Myocyte (in vitro differentiated cells): ENCODE measurements at places on chromosomes 16 and 17. TPM values are rescaled to one million over a fixed set of nuclear protein-coding genes. Genes with fewer than 3 reads are reported as not detected.

- DNase-seq = no peak
Observed at GRCh38 chr17:7775051-7775450, 57.5 kb downstream of the DNAH2 start.

DNA sequence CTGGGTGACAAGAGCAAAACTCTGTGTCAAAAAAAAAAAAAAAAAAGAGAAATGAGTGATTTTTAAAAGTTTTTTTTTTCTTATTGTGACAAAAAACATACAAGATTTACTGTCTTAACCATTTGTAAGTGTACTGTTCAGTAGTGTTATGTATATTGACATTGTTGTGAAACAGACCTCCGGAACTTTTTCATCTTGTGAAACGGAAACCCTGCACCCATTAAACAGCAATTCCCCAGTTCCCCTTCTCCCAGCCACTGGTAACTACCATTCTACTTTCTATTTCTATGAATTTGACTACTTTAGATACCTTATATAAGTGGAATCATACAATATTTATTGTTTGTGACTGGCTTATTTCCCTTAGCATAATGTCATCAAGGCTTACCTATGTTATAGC lies 18.7 kb downstream of the DUS2 start:
- no peak for DNase-seq

GRCh38 chr17:45155029-45155428 lies 6.6 kb upstream of the HEXIM2 start:
- DNase-seq = no peak

DNA sequence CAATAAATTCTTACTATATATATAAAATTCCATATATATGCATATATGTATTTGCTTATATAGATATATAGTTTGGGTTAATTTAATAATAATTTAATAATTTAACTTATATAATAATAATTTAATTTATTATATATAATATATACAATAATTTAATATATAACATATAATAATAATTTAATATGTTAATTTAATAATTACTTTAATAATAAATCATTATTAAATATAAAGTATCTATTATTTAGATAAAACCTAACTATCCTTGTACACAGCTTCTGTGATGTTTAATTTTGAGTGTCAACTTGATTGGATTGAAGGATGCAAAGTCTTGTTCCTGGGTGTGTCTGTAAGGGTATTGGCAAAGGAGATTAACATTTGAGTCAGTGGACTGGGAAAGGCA lies 40.6 kb upstream of the CDH13 start:
- no peak for DNase-seq

GRCh38 chr16:17743158-17743557 lies 272.4 kb upstream of the XYLT1 start:
- DNase-seq = no peak

- no peak for DNase-seq
Observed at GRCh38 chr17:31415004-31415454, 23.6 kb downstream of the RAB11FIP4 start.

GRCh38 chr17:82367724-82368524 lies 3.6 kb upstream of the UTS2R start:
- DNase-seq = peak; percentile 46

GRCh38 chr16:51971184-51971583 lies 575.8 kb downstream of the TOX3 start:
- DNase-seq = peak; percentile 62

DNA sequence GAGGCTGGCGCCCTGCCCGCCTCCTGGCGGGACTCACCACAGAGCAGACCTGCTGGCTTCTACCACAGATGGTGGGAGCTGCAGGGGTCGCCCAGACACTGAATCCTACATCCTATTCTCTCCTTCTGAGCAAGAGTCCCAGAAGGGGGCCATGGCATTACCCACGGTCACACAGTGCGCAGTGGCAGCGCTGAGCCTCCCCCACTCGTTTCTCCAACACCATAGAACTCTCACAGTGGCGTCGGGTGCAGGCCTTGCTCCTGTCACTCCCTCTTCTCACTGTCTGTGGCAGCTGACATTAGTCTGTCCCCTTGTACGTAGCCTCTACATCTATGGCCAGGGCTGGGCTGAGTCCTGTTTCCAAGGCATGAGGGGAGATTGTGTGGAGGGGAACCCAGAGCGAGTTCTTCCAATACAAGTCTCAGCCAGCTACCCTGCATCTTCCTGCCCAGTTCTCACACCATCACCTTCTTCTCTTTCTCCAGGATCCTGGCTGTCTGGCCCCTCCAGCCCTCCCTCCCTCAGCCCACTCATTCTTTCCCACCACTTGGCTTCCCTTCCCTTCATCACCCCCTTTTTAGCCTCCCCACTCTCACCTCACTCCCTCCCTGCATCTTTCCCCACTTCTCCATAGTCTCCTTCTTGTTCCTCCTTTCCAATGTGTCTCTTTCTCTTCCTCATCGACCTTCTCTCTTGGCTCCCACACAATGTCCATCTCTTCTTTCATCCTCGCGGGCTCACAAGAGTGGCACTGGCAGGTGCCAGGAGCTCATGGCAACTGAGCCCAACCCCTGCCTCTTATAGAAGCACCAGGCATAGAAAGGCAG lies 5.9 kb downstream of the UBTF start:
- DNase-seq = peak; percentile 49

DNA sequence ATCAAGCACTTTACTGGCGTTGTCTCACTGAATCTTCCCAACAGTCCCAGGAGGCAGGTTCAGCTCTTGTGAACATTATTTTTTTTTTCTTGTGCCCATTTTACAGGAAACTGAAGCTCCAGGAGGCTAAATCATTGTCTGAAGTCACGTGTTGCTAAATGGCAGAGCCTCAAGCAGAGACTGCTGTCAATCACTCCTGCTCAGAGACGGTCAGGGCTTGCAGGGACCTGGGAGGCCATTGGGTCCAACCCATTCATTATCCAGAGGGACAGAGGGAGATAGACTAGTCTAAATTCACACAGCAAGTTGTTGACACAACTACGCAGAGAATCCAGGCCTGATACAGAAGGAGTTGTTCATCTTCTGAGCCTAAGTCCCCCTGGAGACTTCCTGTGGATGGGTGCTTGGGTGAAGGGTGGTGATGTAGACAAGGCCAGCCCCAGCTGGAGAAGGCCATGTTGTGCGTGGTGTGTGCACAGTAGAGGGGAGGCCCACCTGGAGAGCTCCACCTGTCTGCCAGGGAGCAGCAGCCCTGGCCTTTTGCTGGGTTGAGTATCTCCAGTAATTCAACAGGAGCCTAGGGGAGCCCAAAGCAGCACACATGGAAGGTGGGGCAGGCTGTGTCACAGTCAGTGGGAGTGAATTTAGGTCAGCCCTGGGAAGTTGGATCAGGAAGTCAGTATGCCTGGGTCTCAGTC lies 24.3 kb upstream of the C1QL1 start:
- no peak for DNase-seq

DNA sequence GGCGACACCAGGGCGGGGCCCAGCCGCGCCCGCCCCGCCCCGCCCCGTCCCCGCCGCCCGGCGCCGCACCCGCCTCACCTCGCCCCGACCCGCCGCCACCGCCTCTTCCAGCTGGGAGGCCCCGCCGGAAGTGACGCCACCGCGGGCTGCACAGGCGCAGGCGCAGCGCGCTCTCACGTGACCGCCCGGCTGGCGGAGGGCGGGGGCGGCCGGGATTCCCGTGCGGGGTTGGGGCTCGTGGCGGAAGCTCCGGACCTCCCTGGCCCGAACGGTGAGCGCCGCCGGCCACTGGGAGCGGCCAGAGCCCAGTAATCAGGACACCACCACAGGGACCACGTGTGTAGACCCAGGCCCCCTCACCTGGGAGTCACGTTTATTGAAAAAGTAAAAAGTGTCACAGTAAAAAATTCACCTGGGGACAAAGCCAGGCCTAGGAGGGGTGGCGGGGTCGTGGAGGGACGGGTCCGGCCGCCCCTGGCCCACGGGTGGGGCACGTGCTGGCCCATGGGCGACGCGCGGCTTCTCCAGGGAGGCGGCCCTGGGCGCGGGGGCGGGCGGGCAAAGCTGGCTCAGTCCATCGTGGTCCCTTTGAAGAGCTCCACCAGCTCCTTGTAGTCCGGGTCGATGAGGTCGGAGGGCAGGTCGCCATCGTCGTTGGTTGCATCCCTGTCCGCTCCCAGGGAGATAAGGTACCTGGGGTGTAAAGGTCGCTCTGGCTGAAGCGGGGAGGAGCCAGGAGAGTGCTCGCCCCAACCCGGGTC lies at the start of gene MCRIP1:
Gene MCRIP1, minus strand, starts transcription at position 132 of the 761 bp plus-strand sequence. CDS start 8,785 bp downstream, outside the sequence.
- peak; percentile 94 for DNase-seq

- DNase-seq = peak; percentile 78
Observed at GRCh38 chr16:4371357-4372000, at the start of gene VASN. Gene VASN, plus strand, starts transcription at chr16:4371848. Its CDS starts 9,030 bp downstream, at chr16:4380878.

DNA sequence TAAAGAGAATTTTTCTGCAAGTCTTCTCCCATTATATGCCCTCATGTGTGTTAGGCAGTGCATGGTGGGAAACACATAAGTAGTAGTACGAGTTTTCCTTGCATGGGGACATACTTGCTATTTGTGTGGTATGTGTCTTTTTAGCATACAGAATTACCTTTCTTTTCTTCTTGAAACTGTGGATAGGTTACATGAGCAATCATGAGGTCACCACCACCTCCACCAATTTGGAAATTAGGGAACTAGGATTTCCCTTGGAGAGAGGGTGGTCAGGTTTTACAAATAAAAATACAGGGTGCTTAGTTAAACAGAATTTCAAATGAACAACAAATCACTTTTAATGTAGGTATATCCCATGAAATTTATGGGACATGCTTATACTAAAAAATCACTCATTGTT lies 16.3 kb upstream of the AMZ2 start:
- DNase-seq = no peak

DNA sequence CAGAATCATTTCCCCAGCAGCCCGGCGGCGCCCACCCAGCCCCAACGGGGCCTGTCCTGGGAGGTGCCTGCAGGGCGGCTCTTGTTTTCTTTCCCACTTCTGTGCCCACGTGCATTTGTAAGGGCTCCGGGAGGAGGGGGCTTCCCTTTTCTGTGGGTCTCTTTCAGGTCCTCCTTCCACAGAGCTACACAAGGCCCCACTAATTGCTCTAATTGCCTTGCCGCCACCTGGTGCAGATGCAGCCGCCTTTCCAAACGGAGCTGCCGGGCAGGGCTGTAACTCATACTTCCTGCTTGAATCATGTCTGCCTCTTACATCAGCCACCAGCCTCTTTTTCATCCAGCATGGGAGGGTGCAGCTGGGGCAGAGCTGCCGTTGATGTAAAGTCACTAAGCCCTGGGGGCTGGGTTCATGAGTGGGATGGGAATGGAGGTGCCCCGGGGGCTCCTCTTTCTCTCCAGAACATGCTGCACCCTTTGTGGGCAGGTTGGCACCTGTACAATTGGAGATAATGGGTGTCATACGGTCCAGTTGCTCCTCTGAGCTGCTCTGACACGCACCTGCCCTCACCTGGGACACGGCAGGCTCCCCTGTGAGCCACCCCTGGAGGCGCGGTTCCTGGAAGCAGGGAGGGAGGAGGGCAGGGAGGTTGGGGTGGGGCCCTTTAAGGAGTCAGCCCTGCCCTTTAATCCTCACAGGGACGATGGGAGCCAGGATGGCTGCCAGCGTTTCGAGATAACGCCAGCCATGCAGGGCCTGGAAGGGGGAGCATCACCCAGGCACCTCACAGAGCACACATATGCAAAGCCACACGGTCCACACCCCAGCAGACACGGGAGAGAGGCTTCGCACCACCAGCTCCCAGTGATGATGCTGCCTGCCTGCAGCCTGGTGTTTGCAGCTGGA lies 41.1 kb upstream of the KLHDC4 start:
- peak; percentile 74 for DNase-seq

GRCh38 chr17:65193305-65193704 lies 56.1 kb downstream of the RGS9 start:
- no peak for DNase-seq

DNA sequence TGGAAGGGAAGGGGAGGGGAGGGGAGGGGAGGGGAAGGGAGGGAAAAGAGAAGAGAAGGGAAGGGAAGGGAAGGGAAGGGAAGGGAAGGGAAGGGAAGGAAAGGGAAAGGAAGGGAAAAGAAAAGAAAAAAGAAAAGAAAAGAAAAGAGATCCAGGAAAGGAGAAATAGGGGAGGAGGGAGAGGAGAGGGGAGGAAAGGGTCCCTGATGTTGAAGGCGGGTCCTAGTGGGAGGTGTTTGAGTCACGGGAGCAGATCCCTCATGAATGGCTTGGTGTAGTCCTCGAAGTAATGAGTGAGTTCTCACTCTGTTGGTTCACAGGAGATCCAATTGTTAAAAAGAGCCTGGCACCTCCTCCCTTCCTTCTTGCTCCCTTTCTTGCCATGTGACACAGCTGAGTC lies 6.9 kb upstream of the USP31 start:
- no peak for DNase-seq

- no peak for DNase-seq
Observed at GRCh38 chr16:2178321-2179106, 17.9 kb downstream of the CASKIN1 start.

DNA sequence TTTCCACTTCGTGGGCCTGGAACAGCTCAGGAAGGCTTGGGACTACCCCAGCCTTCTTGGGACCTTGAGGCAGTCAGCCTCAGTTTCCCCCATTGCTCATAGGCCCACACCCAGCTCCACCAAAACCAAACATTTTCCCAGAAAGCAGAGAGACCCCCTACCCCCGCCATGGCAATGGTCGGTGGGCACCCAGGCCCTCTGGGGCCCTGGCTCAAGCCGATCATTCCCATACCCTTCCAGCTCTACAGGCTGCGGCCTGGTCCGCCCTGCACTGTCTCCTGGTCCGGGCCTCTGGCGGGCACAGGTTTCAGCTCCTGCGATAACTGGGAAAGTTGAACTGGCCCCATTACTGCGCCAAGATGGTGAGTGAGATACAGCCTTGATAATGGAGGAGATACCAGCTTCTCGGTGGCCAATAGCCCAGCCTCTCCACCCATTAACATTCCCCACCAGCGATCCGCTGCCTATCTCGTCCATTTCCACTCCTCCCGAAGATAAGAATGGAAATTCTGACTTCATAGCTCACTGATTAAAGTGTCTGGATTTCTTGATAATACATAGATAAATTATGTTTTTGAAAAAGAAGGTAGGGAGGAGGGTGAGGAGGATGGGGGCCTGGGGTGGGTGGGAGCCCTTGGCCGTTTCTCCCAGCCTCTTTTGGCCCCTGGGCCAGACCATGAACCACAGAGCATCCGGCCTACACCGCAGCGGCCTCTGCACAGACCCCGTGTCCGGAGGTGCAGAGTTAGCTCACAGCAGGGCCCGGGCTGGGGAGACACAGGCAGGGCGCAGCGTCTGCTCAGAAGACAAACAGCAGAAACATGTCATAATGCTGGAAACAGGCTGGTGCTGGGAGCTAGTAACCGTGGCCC lies 11.6 kb downstream of the ZFPM1 start:
- no peak for DNase-seq

GRCh38 chr17:74445158-74445557 lies 13.3 kb downstream of the GPRC5C start:
- DNase-seq = no peak

- peak; percentile 99 for DNase-seq
Observed at GRCh38 chr16:29811170-29811895, 660 bp upstream of the PRRT2 start.

KRT20 gene
- not detected in 2 replicates for total RNA-seq

UBE2G1 gene
- 74.5 and 75.0 TPM in 2 replicates for total RNA-seq

KRTAP3-1 gene
- total RNA-seq = not detected in 2 replicates

HS3ST3B1 gene
- total RNA-seq = 4.5 and 6.0 TPM in 2 replicates

DCAF7 gene
- total RNA-seq = 23.8 and 25.7 TPM in 2 replicates

OR1F1 gene
- total RNA-seq = not detected in 2 replicates

RHBDL3 gene
- total RNA-seq = 0.16 and 0.36 TPM in 2 replicates

SENP3 gene
- total RNA-seq = 93.6 and 114 TPM in 2 replicates

TNS4 gene
- total RNA-seq = not detected in 2 replicates

SLC22A31 gene
- 0.10 TPM in 1 of 2 replicates, not detected in the other for total RNA-seq

PDE6G gene
- total RNA-seq = not detected in 2 replicates

TEN1 gene
- total RNA-seq = 16.7 and 18.3 TPM in 2 replicates

IL34 gene
- total RNA-seq = 20.0 and 67.8 TPM in 2 replicates

SDK2 gene
- total RNA-seq = not detected in 2 replicates
